Stimulated activated CD8-positive, alpha-beta memory T cell treated with anti-CD3 and anti-CD28 coated beads, Interleukin-4, amount 100 ng/mL, for 4 hours (primary cell): ENCODE measurements at places on chromosomes 5 and 9.

DNA sequence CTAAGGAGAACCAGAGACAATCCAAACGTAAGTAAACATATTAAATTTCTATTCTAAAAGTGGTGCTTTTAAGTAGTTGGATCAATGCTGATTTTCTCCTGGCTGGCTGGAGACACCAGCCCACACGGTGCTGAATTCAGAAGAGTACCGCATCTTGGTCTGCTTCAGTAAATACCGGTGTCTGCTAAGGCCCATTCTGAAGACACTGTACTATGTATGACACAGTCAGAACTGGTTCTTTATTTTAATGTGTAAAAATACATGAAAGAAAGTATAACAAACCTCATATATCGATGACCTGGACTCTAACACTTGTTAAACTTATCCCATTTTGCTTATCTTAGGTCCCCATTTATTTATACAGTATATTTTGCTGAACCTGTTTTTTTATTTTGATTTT is 32.8 kb downstream of the RAPGEF1 start:
- DNase-seq, result no peak

GRCh38 chr5:134647750-134648424 is 698 bp upstream of the SEC24A start:
- DNase-seq, result no peak

- DNase-seq, result no peak
Observed at GRCh38 chr9:70232476-70232875, 26.3 kb upstream of the SMC5 start.

DNA sequence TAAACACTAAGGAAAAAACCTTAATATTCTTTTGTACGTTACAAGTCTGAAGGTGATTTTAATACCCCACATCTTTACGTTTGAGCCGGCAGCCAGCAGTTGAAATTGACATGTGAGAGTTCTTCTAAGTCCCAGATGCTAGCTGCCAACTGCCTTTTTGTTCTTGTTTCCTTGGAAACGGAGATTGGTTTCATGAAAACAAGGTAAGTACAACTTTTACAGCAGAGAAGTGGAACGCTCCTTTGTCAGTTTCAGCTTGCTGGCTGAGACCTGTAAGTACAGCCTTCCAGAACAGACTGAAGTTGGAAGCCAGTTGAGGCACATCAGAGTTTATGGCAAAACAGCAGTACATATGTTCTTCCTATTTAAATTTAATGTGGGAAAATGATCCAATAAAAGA is 1018.4 kb upstream of the ARRDC3 start:
- no peak for DNase-seq

- DNase-seq, result no peak
Observed at GRCh38 chr9:73541923-73542322, 390.3 kb downstream of the ANXA1 start.

GRCh38 chr5:16406630-16407029 is 59.0 kb downstream of the ZNF622 start:
- DNase-seq, result no peak

DNA sequence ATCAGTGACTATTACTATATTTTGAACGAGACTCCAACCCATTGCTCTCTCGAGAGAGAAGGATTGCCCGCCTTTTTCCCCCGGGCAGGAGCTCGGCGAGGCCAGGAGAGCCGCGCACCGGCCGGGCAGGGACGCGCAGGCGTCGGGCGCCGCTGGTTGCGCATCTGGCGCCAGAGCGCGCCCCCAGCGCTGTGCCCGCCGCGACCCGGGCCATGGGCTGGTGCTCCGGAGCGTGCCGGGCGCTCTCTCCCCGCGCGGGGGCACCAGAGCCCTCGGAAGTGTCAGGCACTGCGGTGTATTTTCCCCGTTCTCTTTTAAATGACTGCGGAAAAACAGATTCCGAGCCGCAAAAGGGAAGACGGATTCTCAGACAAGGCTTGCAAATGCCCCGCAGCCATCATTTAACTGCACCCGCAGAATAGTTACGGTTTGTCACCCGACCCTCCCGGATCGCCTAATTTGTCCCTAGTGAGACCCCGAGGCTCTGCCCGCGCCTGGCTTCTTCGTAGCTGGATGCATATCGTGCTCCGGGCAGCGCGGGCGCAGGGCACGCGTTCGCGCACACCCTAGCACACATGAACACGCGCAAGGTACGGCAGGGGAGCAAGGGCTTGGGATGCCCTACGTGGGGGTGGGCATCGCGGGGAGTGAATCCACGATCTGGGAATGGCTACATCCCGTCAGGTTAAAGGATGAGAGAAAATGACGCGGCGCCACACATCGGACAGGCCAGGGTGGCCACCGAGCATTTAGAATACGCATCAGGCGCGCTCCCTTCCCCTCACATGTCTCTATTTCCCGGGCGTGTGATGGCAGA is 1.1 kb upstream of the NTRK2 start:
- no peak for DNase-seq

DNA sequence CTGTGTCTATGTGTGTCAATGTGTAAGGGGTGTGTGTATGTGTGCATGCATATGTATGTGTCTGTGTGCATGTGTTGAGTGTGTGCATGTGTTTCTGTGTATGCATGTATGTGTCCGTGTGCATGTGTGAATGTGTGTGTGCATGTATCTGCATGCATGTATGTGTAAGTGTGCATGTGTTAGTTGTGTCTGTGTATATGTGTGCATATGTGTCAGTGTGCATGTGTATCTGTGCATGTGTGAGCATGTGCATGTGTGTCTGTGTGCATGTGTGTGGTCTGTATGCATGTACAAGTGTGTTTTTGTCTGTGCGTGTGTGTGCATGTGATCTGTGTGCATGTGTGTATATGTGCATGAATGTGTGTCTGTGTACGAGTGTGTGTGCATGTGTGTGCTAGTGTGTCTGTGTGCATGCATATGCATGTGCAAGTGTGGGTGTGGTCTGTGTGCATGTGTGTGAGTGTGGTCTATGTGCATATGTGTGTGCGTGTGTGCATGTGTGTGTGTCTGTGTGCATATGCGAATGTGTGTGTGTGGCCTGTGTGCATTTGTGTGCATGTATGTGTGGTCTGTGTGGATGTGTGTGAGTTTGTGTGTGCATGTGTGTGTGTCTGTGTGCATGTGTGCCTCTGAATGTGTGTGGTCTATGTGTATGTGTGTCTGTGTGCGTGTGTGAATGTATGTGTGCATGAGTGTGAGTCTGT is 9.6 kb downstream of the FAM163B start:
- no peak for DNase-seq

DNA sequence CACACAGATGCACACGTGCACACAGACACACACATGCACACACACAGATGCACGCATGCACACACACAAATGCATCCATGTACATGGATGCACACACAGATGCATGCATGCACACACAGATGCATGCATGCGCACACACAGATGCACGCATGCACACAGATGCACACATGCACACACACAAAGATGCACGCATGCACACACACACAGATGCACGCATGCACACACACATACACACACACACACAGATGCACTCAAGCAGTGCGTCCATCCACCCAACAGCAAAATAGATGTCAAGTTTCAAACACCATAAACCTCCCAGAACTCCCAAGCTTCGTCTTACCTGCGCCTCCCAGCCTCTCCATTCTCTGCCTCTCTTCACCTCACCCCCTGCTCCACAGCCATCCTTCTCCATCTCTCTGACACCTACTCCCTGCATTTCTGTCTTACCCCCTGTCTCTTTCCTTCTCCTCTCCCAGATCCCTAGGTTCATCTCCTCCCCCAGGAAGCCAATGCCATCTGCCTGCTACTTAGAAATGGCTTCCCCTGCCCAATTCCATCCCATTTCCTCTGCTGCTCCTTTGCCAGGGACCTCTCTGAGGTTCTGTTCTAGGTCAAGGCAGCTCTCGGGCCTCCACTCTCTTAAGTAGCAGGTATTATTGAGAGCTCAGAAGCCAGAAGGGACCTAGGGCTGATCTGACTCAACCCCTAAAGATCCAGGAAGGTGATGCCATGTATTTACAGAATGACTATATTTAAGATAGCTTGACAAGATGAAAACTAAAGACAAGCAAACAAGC is 297.2 kb downstream of the MED10 start:
- DNase-seq, result no peak

DNA sequence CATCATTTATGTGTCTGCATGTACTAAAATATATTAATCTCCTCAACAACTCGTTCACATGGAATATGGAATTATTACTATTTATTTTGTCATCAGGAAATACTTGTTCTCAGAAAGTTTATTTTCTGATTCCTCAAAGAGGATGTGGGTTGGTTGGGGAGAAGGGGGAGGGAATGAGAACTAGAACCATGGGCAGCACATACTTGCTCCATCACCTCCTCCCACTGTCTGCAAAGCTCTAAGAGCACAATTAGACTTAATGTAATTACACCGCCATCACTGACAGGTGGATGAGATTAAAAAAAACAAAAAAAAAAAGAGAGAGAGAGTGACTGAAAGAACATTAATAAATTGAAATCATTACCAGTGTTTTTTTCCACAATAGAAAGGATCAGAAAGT is 98.2 kb downstream of the OXCT1 start:
- no peak for DNase-seq

GRCh38 chr9:126111556-126111955 is 215.1 kb upstream of the MVB12B start:
- DNase-seq, result no peak

DNA sequence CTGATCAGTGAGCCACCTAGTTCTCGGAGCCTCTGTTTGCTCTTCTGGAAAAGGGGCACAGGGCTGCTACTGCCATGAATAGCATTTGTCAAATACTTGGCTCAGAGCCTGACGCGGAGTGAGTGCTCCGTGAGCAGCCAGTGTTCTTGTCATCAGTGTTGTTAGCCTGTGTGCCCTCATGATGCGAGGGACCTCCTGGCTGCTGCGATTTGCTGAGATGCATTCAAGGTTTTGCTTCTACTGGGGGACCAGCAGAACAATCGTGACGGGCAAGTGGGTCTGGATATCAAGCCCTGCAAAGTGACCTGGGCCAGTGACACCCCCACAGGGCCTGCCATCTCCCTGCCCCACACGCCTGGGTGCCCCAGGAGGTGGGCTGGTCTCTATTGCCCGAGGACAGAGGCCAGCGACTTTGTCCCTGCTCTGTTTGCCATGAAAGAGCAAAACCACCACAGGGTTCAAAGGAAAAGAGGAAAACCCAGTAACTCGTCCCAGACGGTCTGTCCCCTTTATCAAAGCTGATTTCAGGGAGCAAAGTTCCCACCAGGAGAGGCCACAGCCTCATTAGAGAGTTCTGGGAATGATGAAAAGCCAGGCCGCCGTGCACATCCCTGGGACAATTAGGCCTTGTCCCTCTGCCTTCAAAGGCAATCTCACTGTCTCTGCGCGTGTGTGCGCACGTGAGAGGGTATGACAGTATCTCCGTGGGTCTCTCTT is 86.5 kb upstream of the LMX1B start:
- DNase-seq, result no peak

GRCh38 chr9:114206221-114206789 is 51.0 kb downstream of the COL27A1 start:
- no peak for DNase-seq

- no peak for DNase-seq
Observed at GRCh38 chr5:374631-375335, 53.3 kb downstream of the AHRR start.

DNA sequence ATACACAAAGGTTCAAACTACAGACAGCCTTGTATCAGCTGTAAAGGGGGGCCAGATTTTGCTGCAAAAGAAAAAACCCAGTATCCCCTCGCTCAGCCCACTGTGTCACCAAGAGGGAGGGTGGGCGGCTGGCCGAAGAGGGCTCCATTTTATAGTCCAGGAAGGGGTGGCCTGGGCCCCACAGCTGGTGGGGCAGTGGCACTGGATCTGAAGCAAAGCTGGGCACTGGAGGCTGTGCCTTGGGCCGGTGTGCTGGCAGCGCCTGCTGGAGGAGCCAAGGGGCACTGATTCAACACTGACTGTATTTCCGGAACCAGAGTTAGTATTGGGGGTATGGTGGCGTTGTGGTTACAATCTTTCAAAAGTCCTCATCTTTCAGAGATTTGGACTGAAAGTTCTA is 9.1 kb downstream of the BRD3 start:
- no peak for DNase-seq

GRCh38 chr5:160467555-160468362 is 46.1 kb downstream of the PTTG1 start:
- peak; percentile 49 for DNase-seq

GRCh38 chr5:171592076-171592475 is 172.6 kb downstream of the FGF18 start:
- DNase-seq, result no peak

GRCh38 chr5:45410304-45410995 is 285.7 kb downstream of the HCN1 start:
- DNase-seq, result no peak

DNA sequence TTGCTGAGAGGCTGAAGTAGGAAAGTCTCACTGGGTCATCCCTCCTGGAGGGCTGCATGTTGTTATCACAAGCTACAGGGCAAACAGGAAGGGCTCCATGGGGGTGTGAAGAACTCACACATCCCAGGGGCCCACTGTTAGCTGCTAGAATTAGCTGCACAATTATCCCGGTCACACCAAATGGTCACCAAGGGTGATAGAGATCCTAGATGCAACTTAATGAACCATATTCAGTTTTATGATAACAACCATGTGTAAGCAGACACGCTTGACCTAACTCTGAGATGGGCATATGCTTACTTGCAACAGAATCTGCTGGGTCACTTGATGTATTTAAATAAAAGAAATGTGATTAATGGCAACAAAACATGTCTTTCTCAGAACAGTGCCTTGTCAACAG is 143.5 kb upstream of the C6 start:
- DNase-seq, result no peak

GRCh38 chr5:125004009-125004408 is 257.6 kb upstream of the ZNF608 start:
- DNase-seq, result no peak

DNA sequence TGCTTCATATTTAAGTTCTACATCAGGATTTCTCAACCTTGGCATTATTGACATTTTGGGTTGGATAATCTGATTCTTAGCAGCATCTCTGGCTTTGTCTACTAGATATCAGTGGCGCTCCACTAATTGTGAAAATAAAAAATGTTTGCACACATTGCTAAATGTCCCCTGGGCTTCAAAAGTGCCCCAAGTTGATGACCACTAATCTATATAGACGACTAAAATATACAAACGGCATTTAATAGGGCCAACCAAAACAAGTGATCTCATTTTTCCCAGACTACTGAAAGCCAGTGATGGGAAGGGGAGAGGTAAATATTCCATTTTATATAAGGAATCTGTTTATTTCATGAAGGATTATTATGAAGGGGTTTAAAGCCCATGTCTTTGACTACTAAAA is 118.6 kb downstream of the HOMER1 start:
- no peak for DNase-seq

DNA sequence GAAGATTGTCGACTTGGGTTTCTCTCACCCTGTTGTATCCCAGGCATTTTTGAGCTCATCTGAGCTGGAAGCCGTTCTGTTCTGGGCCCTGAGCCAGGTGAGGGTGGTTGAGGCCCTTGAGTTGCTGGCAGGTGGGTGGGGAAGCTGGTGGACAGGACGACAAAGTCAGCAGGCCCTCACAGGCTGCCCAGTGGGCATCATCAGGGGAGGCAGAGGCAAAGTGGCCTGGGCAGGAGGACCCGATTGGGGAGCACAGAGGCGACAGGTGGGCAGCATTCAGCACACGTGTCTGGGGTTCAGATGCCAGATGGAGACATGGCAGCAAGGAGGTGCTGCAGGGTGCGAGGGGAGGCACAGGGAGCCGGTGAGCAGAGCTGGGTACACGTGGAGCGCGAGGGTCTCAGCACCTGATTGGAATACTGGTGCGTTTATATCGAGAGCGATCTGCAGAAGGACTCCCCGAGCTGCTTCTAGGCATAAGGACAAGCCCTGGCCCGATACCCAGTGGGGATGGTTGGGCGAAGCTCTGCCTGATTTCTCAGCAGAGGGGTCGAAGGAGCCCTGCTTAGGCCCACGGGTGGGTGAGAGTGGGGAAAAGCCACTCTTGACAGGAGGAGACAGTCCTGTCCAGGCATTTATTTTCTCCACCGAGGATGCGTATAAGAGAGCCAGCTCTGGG is 49.0 kb upstream of the SUSD3 start:
- no peak for DNase-seq
